Central memory CD8-positive, alpha-beta T cell (primary cell): ENCODE measurements at places on chromosomes 13 and 19.

DNA sequence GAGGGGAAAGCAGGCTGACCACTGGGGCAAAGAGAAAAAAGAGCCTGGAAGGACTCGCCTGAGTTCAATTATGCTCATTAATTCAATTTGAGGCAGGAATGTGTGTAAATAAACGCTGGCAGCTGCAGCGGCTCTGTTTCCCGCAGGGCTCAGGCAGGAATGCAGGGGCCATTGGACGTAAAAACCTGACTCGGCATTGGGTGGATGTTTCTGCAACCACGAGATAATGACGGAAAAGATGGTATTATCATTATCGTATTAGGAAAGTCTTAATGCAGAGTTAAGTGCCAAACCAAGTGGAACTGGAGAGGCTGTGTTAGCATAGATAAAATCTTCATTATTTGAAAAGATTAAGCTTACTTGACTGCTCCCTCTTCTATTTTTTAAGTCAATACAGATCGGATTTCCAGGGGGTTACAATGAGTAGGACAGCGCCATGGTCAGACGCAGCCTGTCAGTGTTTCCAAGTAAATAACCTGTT lies 169.8 kb downstream of the SHISA2 start:
- DNase-seq, result no peak

GRCh38 chr13:43319617-43320444 lies 296.4 kb downstream of the DNAJC15 start:
- DNase-seq, result no peak

DNA sequence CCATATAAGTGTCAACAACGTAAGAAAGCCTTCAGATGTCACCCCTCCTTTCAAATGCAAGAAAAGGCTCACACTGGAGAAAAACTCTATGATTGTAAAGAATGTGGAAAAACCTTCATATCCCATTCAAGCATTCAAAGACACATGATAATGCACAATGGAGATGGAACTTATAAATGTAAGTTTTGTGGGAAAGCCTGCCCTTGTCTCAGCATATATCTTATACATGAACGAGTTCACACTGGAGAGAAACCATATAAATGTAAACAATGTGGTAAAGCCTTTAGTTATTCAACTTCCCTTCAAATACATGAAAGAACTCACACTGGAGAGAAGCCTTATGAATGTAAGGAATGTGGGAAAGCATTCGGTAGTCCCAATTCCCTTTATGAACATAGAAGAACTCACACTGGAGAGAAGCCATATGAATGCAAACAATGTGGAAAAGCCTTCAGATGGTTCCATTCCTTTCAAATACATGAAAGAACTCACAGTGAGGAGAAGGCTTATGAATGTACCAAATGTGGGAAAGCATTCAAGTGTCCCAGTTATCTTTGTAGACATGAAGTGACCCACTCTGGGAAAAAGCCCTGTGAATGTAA lies 11.1 kb downstream of the ZNF844 start:
- DNase-seq, result no peak

- no peak for DNase-seq
Observed at GRCh38 chr19:39059302-39059701, 24.9 kb upstream of the ACP7 start.

GRCh38 chr13:105611424-105611823 lies 924.0 kb downstream of the EFNB2 start:
- no peak for DNase-seq

GRCh38 chr19:6020166-6020882 lies 42.4 kb upstream of the RANBP3 start:
- no peak for DNase-seq

GRCh38 chr13:28031220-28031895 lies 42.9 kb upstream of the URAD start:
- DNase-seq, result no peak

- DNase-seq, result no peak
Observed at GRCh38 chr13:75661443-75661842, 25.3 kb downstream of the LMO7 start.

DNA sequence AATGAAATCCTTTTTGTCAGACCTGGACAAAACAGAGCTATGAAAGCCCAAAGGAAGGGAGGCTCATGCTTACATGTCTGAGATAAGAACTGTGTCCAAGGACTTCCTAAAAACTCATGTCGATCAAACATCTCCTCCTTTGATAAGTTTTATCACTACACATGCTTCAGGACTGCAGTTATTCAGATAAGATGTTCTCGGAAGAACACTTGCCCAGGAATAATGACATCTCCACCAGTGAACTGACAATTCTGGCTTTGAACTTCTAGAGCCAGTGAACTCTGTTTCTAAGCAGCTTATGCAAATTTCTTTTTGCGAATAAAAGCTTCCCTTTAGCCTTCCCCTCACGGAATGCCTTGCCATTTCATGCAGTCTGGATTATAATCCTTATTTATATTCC lies 561.6 kb downstream of the TBC1D4 start:
- no peak for DNase-seq
